ENCODE measurements at places on chromosomes 7 and 10.
A peak's percentile ranks its signal among the peaks of the same experiment; 100 is the strongest.

- DNase-seq = peak; percentile 89
These were observed at the start of gene TMEM120A for GRCh38 chr7:75994388-75995051. TMEM120A (minus strand) TSS chr7:75994595; CDS start chr7:75994570, 25 bp downstream.

DNA sequence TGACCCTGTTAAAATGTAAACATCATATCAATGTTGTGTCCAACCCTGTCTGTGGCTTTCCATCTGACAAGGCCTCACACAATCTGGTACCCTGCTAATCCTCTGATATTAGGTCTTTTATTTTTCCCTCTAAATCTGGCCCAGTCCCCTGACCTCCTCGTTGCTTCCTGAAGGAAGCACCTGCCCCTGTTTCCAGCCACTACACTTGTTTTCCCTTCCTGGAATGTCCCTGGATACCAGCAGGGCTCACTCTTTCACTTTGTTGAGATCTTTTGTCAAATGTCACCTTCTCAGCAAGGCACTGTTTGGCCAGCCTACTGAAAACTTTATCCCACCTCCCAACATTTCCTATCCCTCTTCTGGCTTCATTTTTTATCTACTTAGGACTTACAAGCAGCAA is 2.1 kb downstream of the SAMD9L start:
- no peak for DNase-seq

DNA sequence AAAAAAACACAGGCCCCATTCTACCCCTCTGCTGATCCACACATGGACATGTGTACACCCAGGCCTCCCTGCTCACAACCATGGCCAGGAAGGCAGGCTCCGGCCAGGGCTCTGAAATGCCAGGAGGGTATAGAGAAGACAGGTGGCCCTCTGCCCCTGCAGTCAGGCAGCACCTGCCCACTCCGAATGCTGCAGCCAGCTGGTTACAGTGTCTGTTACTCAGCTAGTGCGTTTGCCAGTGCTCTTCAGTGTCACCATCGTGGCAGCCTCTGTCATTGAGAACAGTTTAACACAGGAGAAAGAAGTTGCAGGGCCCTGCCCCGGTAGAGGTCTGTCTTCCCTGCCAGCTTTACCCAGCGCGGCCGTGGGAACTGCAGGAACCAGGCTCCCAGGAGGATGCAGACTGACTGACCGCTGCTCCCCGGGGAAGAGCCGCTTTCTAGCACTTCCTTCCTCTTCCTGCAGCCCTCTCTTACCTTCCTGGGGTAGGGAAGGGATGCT is 128.8 kb upstream of the FAM20C start:
- DNase-seq = no peak

- DNase-seq = peak; percentile 15
These were observed 61.3 kb downstream of the RAPGEF5 start for GRCh38 chr7:22295402-22296264.

DNA sequence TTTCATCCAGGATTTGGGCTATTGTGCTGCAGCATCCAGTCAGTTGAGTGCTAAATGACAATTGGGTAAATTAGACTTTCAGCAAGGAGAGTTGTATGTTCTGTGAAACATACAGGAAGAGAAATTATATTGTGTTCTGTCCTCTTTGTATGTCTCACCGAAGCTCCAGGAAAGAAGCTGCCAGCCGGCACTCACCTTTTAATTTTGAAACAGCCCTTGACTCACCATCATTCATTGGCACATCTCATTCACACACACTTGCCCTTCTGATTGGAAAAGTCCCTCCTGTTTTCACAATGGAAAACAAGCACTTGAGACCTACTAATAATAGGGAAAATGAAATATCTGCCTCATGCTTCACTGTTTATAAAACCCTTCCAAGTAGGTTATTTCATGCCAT is 495.6 kb downstream of the RPS24 start:
- no peak for DNase-seq

- DNase-seq = peak; percentile 67
These were observed 44.9 kb downstream of the SMURF1 start for GRCh38 chr7:99098824-99099498.

- peak; percentile 4 for DNase-seq
These were observed 33.0 kb downstream of the WIPF3 start for GRCh38 chr7:29839302-29839701.

DNA sequence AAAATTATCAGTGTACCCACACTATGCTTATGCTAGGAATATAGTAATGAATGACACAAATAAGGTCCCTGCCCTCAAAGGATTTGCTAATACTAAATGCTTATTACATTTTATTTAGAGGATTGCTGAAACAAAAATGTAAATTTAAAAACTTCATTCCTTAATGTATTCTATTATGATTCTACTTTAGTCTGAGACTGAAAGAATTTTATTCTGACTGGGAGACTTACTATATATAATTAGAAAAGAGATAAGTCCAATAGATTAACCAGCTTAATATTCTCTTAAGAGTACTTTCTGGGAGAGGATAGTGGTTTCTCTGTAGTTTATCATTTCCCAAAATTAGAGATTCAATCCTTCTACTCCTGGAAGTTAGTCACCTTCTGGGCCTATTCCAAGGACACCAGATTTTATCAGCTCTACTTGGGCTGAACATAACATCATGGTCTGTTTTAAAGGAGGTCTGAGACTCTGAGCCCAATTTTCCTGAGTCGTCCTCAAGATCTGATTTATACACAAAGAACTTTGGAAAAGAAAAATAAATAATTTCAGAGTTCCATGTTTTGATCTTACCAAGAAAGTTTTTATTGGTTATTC is 41.1 kb downstream of the ASZ1 start:
- no peak for DNase-seq

- peak; percentile 88 for DNase-seq
These were observed 22.2 kb downstream of the ENTPD7 start for GRCh38 chr10:99681553-99681952.

- no peak for DNase-seq
These were observed 148.5 kb downstream of the ZNF438 start for GRCh38 chr10:30883116-30883515.

- no peak for DNase-seq
These were observed 63.0 kb downstream of the CUL1 start for GRCh38 chr7:148761499-148762278.

DNA sequence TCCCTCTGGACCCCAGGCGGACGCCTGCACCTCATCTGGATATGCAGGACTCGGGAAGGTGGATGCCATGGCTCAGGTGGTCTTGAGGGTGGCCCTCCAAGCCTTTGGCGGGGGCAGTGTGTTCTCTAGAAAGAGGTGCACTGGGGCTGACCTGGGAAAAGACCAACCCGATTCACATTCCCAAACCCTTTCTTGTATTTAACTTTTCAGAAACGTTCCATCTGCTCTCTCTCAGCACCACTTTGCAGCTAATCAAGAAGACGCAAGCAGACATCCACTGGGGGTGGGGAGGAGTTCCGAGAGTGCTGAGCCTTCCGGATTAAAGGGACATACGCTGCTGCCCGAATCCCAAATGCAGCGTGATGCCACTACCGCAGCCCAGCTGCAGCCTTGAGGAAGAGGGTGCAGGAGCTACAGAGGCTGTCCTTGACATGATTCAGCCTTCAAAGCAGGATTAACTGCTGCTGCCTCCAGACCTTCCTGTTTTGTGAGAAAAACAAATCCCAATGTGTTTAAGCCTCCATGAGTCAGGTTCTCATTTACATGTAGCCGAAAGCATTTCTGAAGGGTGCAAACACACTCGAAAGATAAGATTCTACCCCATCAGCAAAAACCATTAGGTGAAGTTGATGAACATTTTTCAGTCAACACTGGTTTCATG is 39.9 kb downstream of the RBM17 start:
- no peak for DNase-seq

DNA sequence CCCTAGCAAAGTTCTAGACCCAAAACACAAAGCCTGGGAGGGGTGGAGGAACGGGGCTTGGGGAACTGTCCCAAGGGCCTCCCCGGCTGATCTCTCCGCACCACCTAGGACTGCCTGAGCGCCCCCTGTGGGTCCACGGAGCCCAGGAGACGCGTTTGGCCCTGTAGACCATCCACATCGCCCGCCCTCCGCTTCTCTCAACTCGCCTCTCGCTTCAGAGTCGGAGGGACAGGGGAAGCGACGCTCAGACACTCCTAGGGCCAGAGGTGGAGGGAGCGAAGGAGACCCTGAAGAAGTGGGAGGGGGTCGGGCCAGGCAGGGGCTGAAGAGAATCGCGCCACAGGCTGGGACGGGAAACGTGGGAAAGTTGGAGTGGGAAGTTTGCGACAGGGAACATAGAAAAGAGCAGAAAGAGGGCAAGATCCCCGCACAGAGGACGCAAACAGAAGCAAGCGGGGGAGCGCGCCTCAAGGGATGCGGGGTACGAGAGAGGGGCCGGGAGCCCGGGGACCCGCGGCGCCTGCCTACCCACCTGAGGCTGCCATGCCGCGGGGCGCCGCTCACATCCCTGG is 378 bp downstream of the PIK3AP1 start:
- DNase-seq = no peak

- DNase-seq = no peak
These were observed 283.6 kb downstream of the BICC1 start for GRCh38 chr10:58796242-58796641.

GRCh38 chr10:110735620-110736027 is 91.5 kb downstream of the RBM20 start:
- DNase-seq = no peak

DNA sequence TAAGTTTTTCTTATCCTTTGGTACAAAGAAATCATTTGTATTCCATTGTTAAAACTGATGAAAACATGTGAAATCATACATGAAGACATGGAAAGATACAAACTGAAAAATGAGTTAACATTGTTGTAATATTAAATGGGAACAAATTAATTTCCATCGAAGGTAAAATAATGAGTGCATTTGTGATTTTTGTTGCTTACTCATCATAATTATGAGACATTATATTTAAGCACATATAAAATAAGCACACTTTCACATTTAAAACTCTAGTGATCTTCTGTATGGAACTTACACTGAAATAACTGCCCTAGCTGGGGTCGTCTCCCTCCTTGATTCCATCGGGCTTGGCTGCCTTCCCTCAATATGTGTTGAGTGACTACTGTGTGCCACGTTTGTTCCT is 204.2 kb upstream of the PRPS1L1 start:
- no peak for DNase-seq

DNA sequence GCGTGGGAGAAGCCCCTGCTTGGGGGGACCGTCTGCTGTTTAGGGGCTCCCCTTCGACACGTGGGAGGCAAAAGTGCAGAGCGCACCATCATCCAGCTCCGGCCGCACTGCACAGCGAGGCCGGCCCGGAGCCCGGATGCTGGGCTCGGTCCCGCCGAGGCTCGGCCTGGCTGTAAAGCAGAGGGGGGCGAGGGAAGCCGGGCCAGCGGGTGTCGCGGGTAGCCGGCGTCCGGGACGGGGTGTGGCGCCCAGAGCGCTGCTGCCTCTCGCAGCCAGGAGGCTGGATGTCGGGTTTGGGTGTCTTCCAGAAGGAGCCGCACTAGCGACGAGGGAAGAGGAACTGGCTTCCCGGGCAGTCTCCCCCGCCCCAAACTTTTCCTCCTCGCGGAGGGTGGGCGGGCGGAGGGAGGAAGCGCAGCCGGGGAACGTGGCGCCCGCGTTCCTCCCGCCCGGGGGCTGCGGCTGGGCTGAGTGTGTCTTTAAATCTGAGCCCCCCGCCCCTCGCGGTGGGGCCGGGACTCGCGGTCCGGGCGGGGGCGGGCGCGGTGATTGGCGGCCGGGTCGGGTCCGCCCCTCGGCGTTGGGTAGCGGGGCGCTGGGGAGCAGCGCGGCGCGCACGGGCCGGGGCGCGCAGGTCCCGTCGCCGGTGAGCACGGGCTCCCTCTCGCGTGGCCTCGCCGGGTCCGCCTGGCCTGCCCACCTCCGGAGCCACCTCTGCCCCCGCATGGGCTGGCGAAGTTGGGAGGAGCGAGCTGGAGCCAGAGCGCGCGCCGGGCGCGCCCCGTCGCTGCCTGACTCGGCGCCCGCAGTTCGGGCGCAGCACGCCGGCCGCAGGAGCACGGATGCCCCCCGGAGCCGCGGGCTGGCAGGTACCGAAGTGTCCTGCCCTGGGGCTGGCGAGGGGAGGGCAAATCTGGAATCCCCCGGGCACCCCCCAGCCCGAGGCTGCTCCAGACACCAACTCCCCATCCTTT is at the start of gene PALD1:
TSS of gene PALD1 (plus strand) at position 577 of the 974 bp plus-strand sequence. CDS start 47,185 bp downstream, outside the sequence.
- no peak for DNase-seq

DNA sequence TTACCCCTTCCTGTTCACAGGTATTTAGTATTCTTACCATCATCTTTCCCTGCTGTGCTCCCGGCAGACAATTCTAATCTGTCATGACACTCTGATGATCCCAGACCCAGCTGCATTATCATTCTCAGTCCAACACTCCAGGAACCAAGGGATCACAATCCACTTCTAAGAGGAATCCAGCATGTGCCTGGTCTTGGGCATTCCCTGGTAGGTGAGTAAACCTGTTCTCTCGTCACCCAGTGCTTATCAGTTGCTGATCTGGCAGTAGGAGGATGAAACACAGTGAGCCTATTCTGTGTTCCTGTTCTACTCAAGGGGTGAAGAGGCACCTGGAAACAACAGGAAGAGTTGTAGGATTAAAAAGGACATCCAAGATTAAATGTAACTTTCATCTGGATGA is 1.3 kb upstream of the DMBT1 start:
- peak; percentile 80 for DNase-seq

- DNase-seq = no peak
These were observed 49.7 kb upstream of the WNT16 start for GRCh38 chr7:121279060-121279620.

DNA sequence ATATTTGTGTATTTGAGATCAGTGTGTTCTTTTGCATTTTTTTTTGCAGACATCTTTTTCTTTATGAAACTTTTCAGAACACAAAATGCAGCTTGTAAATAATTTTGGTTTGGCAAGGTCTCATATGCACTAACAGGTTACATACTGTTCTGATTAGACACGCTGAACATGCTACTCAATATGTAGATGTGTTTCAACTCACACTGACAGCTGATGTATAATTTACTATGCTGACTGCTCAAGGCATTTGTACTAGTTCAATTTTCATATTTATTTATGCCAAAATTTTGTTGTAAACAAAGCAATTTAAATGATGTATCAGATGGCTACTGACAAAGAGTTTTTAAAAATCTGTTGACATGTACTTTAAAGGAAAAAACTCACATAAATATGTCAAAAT is 123.8 kb downstream of the TFEC start:
- no peak for DNase-seq

DNA sequence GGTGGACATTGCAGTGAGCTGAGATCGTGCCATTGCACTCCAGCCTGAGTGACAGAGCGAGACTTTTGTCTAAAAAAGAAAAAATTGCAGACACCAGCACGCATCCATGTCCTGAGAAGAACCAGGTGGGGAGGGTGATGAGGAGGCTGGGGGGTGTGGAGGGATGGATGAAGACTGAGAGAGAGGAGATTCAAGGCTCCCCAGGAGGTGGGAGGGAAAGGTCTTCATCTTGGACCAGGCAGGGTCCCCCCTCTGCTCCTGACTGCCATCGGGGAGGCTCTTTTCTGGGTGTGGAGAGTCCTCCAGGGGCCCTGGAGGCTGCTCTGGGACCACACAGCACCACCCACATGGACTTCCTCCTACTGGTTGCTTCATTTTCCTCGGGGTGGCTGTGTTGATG is 1.5 kb downstream of the SCART1 start:
- no peak for DNase-seq

- peak; percentile 37 for DNase-seq
These were observed 12.1 kb upstream of the RHBDD2 start for GRCh38 chr7:75866489-75867389.

GRCh38 chr10:24953675-24954074 is 1.3 kb upstream of the PRTFDC1 start:
- no peak for DNase-seq
